ENCODE measurements at places on chromosomes 7 and 10. TPM values are rescaled to one million over a fixed set of nuclear protein-coding genes. Genes with fewer than 3 reads are reported as not detected.

- H3K27ac ChIP-seq, result no peak overlapping the region
- no peaks in the 10 kb centered on the region for H3K36me3 ChIP-seq
- H3K4me1 ChIP-seq, result no peaks in the 10 kb centered on the region
- H3K27me3 ChIP-seq, result no peaks in the 10 kb centered on the region
- DNase-seq, result peak; percentile 85
- H3K4me3 ChIP-seq, result no peak overlapping the region
These were observed 31.8 kb upstream of the OCM2 start for GRCh38 chr7:98021588-98022351.

DNA sequence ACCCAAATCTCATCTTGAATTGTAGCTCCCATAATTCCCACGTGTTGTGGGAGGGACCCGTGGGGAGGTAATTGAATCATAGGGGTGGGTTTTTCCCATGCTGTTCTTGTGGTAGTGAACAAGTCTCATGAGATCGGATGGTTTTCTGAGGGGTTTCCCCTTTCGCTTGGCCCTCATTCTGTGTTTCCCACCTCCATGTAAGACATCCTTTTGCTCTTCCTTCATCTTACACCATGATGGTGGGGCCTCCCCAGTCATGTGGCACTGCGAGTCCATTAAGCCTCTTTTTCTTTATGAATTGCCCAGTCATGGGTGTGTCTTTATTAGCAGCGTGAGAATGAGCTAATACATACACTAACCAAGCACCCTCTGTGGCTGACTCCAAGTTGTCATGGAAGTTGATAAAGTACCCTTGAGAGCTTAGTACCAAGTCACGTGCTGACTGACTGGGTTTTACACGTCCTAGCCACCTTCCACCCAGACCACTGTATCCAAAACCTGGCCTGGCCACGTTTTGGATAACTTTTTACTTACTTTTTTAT lies 614.4 kb downstream of the SDK1 start:
- H3K36me3 ChIP-seq, result no peaks in the 10 kb centered on the region
- no peak overlapping the region for H3K4me3 ChIP-seq
- peaks cover 15% of the 10 kb centered on the region for H3K4me1 ChIP-seq
- H3K27ac ChIP-seq, result no peak overlapping the region
- H3K27me3 ChIP-seq, result no peaks in the 10 kb centered on the region
- no peak for DNase-seq

DNA sequence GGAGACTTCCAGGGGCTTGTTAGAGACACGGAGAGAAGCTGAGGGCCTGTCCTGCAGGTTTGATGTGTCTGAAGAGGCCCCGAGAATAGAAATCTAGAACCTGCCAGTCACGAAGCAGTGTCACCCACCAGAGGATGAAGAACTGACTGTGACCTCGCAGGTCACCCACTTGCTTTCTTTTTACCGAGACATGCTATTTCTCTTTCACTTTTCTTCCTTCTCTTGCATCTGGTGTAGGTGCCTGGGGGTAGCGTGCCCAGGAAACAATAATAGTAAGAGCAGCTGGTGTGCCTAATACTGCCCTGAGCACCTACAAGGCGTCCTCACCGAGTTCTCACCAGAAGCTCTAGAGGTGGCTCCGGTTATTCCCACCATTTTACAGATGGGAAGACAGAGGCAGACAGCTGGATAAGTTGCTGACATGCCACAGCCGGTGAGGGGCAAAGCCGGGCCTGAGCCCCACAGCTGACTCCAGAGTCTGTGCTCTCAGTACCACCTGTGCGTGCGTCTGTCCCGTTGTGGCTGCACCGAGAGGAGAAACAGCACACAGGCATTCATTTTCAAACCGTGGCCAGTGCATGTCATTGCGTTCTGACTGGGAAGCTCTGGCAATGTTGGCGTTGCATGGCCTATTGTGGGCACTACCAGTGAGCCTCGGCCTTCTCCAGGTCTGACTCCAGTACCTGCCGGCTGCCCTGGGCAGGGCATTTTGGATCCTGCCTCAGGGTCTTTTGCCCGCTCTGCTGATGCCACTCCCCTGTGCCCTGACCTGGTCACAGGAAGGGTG lies 7.8 kb downstream of the CHST3 start:
- no peak overlapping the region for H3K4me3 ChIP-seq
- no peak for DNase-seq
- H3K36me3 ChIP-seq, result no peaks in the 10 kb centered on the region
- H3K27ac ChIP-seq, result no peak overlapping the region
- H3K4me1 ChIP-seq, result peaks cover 47% of the 10 kb centered on the region
- no peaks in the 10 kb centered on the region for H3K27me3 ChIP-seq

DNA sequence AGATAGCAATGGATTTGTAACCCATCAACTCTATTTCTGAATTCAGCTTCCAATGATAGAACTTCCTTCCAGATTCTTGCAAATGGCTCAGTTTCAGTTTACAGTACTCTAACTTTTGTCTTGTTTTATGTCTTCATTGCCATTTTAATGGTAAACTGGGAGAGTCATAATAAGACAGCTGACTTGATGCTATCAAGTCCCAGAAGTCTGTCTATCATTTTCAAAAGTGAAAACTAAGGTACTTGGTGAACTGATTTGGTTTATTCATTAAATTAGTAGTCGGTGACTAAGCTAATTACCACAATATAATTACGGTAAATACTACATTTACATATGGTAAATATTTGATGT lies 25.0 kb downstream of the RTKN2 start:
- peak overlapping the region; percentile 67 for H3K27ac ChIP-seq
- H3K4me3 ChIP-seq, result no peak overlapping the region
- no peak for DNase-seq
- H3K36me3 ChIP-seq, result no peaks in the 10 kb centered on the region
- H3K4me1 ChIP-seq, result peaks cover 8% of the 10 kb centered on the region
- no peaks in the 10 kb centered on the region for H3K27me3 ChIP-seq

Gene WNT8B
- total RNA-seq, result not detected

Gene NPSR1
- total RNA-seq, result not detected
